SK-N-SH treated with all-trans-retinoic acid at 6 μM for 48 hours (cell line): ENCODE measurements at places on chromosomes 11 and 22.

DNA sequence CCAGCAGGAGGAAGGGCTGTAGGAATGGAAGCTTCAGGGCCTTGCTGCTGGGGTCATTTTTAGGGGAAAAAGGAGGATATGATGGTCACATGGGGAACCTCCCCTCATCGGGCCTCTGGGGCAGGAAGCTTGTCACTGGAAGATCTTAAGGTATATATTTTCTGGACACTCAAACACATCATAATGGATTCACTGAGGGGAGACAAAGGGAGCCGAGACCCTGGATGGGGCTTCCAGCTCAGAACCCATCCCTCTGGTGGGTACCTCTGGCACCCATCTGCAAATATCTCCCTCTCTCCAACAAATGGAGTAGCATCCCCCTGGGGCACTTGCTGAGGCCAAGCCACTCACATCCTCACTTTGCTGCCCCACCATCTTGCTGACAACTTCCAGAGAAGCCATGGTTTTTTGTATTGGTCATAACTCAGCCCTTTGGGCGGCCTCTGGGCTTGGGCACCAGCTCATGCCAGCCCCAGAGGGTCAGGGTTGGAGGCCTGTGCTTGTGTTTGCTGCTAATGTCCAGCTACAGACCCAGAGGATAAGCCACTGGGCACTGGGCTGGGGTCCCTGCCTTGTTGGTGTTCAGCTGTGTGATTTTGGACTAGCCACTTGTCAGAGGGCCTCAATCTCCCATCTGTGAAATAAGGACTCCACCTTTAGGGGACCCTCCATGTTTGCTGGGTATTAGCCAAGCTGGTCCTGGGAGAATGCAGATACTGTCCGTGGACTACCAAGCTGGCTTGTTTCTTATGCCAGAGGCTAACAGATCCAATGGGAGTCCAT lies 14.1 kb downstream of the IL10RA start:
- ATAC-seq, result no peak

GRCh38 chr22:49213731-49214352 lies 613.8 kb downstream of the BRD1 start:
- ATAC-seq, result no peak

- ATAC-seq, result no peak
Measured at GRCh38 chr22:28589102-28589750, 90.4 kb downstream of the TTC28 start.

DNA sequence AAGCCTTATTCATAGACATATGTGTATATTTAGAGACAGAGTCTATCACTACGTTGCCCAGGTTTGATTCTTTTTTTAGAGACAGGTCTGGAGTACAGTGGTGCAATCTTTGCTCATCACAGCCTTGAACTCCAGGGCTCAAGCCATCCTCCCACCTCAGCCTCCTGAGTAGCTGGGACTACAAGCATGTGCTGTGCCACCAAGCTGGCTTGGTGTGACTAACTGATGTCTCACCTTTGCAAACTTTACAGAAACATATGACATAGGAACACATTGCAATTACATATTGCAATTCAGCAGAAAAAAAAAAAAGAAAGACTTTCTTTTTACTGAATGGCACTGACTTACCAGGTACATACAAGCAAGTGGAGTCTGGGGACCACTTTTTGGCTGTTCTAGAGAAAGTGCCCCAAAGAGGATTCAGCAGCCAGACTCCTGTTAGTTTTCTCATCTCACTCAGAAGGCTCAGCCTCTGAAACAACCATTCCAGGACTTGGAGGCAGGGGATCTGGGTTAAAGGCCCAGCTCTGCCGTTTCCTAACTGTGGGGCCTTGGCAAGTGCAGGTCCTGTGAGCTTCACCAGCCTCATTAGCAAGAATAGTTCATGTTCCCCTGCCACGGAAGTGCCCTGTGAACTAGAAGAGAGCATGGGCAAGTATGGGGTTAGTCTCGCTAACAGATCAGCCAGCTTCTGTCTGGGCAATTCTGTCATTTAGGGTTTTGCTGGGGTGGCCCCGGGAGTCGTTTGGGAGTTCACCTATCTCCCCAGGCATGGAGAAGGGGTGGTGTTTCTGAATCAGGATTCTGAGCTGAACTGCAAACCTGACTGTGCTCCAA lies 11.3 kb upstream of the NFAM1 start:
- peak; percentile 11 for ATAC-seq

- no peak for ATAC-seq
Measured at GRCh38 chr11:118841469-118842242, 42.0 kb upstream of the CXCR5 start.

DNA sequence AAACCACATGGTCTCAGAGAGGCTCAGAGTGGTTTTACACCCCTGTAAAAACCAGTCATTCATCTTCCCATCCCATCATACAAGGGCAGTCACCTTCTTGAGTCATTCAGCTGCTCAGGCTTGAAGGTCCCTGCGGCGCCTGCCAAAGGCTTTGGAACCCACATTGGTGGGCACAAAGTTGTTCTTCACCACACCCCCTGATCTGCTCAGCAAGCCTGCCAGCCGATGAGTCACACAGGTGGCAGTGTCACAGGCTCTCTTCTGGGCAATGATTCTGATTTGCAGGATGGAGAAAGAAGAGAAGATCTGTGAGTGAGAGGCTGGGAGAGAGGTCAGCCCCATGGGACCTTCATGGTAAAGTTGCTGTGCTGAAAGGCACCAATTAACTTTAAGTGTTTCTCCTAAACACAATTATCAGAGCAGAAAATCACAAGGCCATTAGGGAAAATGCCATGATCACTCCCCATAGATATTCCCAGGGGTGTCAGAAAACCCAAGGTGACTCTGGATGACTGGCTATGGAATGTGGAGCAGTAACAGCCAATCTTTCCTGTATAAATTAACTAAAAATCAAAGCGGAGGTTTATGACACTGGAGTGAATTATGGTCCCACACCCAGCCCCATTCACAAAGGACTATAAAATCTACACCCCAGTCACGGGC lies 4.4 kb downstream of the CALCA start:
- no peak for ATAC-seq

- ATAC-seq, result no peak; the same call in 2 of the 3 replicates
Measured at GRCh38 chr11:67489885-67490726, 7.3 kb downstream of the AIP start.

GRCh38 chr11:1694064-1694845 lies 2.7 kb upstream of the KRTAP5-6 start:
- peak; percentile 96 for ATAC-seq

GRCh38 chr11:93515441-93516025 lies 27.7 kb downstream of the SMCO4 start:
- no peak for ATAC-seq
